ENCODE measurements at places on chromosomes 4 and X.

DNA sequence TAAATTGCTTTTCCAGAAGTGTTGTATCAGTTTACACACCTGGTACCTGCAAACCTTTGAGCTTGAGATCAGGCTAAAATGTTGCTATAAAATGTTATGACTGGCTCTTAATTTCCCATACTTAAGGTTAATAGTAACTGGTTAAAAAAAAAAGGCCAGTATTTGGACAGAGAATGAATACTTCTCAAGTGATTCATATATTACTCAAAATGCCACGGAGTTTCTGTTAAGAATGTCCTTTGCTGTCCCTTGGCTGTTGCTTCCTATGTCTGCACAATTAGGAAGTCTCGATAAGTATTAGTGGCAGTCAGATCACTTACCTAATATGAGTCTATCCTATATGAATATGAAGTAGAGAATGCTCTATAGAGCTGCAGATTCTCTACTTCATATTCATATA is 232.2 kb upstream of the IGFBP7 start:
- no peak for DNase-seq

DNA sequence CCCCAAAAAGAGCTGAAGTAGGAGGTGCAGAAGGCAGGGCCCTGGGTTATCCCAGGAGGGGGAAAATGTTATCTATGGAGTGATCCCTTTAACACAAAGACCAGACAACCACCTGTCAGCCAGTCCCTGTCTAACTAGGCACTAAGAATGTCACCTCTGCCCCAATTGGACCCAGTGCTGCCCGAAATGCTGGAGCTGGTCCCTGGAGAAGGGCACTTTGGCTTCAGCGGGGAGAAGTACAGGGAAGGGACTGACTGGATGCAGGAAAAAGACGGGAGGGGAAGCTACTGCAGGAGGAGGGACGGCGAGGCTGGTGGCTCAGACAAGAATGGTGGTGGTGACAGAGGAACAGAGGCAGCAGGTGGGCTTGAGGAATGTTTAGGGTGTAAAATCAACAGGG is 17.3 kb downstream of the PHKA2 start:
- DNase-seq, result no peak

DNA sequence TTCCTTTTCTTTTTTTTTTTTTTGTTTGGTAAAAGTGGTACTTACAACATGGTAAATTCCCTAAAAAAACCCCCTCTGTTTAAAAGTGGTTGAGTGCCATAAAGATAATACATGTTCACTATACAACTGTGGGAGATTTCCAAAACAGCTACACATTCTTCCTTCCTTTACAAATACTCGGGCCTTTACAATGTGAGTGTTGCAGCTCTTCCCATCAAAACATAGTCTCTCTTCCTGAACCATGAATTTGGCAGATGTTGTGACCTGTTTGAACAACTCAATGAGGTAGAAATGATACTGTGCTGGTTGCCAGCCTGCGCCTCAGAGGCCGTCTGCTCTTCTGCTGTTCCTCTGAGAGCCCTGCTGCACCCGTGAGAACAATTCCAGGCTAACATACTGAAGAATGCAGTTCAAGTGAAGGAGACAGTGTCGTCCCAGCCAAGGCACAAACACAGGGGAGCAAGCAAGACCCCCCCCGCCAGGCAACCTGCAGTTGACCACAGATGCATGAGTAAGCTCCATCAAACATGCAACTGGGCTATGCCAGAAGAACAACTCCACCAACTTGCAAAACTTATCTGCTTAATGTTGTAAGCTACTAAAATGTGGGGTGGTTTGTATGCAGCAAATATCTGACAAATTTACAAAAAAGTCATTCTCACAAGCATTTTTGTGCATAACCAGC is 645.0 kb downstream of the PCDH7 start:
- no peak for DNase-seq

DNA sequence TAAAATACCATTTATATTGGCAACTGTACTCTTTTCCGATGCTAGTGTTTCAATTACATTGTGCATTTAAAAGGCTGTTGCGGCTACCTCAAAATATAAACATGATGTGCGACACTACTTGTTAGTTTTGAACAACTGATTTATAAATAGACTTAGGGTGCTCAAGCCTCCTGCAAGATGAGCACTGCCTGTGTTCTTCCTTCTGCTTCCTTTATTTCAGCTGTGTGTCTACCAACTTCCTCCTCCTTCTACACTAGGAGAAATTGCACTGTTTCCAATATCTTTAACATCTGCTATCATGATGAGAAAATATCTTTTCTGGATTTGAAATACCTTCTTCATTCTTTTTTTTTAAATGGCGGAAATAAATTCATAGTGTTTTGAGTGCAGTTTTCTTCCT is 24.0 kb downstream of the TET2 start:
- no peak for DNase-seq

DNA sequence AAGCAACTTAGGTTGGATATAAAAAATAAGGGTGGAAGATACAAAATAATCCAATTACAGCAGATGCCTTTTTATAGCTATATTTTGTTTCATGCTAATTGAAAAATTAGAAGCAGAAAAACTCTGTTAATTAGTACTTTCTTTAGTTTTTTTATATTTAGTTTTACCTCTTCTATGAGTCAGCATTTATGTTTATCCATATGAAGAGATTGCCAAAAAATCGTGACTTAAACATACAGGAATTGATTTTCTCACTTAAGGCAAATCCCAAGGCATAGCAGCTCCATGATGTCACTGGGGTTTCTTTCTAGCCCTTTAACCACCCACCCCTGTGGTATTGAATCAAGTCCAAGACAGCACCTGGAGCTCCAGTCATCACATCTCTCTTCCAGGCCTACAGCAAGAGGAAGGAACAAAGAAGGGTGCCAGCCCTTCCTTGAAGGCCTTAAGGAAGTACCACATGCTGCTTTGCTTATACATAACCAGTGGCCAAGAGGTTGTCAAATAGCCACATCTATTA is 365.8 kb upstream of the TENM3 start:
- DNase-seq, result no peak
